Stimulated activated CD8-positive, alpha-beta memory T cell treated with anti-CD3 and anti-CD28 coated beads, Interleukin-2, amount 100 ng/mL, for 1 hour (primary cell): ENCODE measurements at places on chromosomes 5 and 9.

GRCh38 chr5:119220576-119221197 lies 135.1 kb upstream of the TNFAIP8 start:
- DNase-seq = no peak

GRCh38 chr5:178288401-178289368 lies 56.1 kb upstream of the PHYKPL start:
- no peak for DNase-seq

- no peak for DNase-seq
Observed at GRCh38 chr9:92159058-92159457, 43.8 kb upstream of the SPTLC1 start.

- DNase-seq = no peak
Observed at GRCh38 chr9:12778389-12778788, 3.6 kb downstream of the LURAP1L start.

DNA sequence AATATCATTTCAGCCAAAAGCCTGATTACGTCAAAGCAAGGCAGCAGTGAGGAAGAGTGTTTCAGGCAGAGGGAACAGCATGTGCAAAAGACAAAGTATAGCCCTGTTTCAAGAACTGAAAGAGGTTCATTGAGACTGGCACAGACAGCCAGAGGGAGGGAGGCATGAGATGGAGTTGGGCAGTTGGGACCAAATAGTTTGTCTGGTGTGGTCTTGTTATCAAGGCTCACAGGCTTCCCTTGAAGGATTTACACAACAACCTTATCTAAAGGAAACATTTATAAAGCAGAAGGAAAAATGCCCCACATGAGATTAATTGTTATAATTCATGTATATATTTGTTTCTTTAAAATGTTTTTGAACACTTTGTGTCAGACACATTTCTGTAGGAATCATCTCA lies 253.3 kb downstream of the DMAC1 start:
- DNase-seq = no peak

DNA sequence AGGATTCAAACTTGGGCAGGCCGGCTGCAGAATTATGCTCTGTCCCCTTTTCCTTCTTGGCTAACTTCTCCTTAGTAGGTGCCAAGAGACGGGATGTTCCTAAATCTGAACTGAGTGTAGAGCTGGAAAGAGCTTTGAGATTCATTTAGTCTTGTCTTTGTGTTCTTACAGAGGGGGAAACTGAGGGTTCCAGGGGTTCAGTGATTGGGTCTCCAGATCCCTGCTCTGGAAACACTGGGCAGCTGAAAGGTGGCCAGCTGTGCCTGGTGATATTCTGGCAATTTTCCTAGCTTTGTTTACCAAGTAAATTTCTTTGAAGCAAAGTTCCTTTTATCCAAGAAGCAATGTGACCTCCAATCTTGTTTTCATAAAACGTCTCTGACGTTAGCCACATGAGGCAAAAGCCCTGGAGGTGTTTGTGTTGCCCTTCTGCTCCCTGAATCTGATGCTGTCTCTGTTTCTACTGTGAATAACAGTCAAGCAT lies 288.7 kb downstream of the ZSWIM6 start:
- DNase-seq = no peak

DNA sequence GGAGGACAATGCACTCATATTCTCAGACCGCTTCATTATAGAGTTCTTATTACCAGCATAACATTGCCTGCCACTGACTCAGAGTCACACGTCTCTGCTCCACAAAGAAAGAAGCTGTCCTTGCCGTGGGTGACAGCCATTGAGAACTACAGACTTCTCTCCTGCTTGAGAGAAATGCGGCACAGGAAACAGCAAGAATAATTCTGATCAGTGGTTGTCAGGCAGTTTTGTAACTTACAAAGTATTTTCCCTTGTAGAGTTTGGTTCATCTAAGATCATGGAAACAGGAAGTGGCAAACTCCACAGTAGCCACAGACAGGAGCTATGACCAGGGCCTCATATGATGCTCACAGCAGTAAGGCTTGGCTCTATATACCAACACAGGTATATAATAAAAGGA lies 47.0 kb downstream of the KCNV2 start:
- DNase-seq = peak; percentile 0
